ENCODE measurements at places on chromosomes 4 and X. TPM values are rescaled to one million over a fixed set of nuclear protein-coding genes. Genes with fewer than 3 reads are reported as not detected.

Gene TSPAN7
- 3.7 TPM for total RNA-seq

Gene PHOX2B
- total RNA-seq, result not detected

Gene MMGT1
- total RNA-seq, result 8.1 TPM

Gene FGFRL1
- 12.0 TPM for total RNA-seq

Gene AREG
- 0.09 TPM for total RNA-seq

Gene CASK
- 19.4 TPM for total RNA-seq

Gene CXCL1
- total RNA-seq, result 33.4 TPM

Gene PTPN13
- 1.9 TPM for total RNA-seq

Gene WWC2
- total RNA-seq, result 39.5 TPM
